H1 (cell line): ENCODE measurements at places on chromosomes 4 and X. TPM values are rescaled to one million over a fixed set of nuclear protein-coding genes. Genes with fewer than 3 reads are reported as not detected.

REPS2 gene
- total RNA-seq: 3.3 and 4.3 TPM in 2 replicates

- H3K27ac ChIP-seq: no peak overlapping the region
- no peaks in the 10 kb centered on the region for H3K4me1 ChIP-seq
- H3K4me3 ChIP-seq: no peak overlapping the region
- DNase-seq: no peak
Measured at GRCh38 chr4:37475087-37475486, 211.1 kb downstream of the RELL1 start.

MECP2 gene
- total RNA-seq: 32.0 and 32.4 TPM in 2 replicates

ARMCX1 gene
- 29.1 and 29.2 TPM in 2 replicates for total RNA-seq

DNA sequence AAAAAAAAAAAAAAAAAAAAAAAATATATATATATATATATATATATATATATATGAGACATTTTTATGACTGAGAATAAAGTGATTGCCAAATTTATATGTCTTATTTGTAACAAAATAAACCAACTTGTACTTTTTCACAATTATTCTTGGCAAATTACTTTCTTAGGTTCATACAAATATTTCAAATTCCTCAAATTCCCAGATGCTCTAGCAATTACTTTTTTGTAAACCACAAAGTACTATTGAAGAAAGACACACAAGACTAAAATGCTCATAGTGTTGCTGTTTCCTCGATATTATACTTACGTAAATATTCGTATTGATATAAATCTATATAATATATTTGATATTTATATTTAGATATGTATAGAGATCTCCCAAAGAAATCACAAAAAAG, 390.0 kb downstream of the FAT4 start:
- DNase-seq: no peak
- no peaks in the 10 kb centered on the region for H3K4me1 ChIP-seq
- H3K4me3 ChIP-seq: no peak overlapping the region
- no peaks in the 10 kb centered on the region for H3K27me3 ChIP-seq
- H3K27ac ChIP-seq: no peak overlapping the region
- no peaks in the 10 kb centered on the region; the same call in 1 of the 2 replicates for H3K36me3 ChIP-seq

DNA sequence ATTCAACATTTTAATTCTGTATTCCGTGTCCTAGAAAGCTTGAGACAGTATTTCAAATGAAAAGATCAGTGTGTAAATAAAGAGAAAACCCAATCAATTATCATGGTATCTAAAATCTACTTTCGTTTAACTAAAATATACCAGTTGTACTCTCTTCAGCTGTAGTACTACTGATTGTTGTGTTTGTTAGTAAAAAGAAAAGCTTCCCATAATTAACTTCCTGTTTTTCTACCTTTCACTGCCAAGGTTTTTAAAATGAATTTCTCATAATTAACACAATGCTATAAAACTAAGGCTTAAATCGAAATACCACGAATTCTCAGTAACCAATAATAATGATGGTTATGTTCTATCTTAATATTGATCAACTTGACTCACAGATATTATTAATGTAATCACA, 37.4 kb downstream of the PPP3CA start:
- DNase-seq: no peak
- peaks cover 12% of the 10 kb centered on the region for H3K4me1 ChIP-seq
- H3K27me3 ChIP-seq: no peaks in the 10 kb centered on the region
- H3K27ac ChIP-seq: no peak overlapping the region
- no peaks in the 10 kb centered on the region for H3K36me3 ChIP-seq

DNA sequence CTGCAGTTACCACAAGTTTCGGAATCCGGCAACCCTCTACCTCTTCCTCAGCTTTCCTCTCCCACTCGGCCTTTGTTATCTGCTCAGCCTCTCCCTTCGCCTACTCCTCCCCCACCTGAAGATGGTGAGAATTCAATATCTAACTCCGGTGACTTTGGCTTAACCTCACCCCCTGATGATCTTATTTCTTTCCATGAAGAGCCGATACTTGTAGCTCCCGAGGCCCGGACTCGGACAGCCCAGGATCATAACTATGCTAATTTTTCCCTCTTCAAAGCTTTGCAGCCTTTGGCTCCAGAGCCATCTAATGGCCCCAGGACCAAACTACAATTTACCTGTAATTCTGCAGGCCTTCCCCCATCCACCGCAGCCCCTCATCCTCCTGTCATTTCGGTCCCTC, 32.0 kb upstream of the MGST2 start:
- H3K27me3 ChIP-seq: peaks cover 17% of the 10 kb centered on the region
- H3K4me3 ChIP-seq: no peak overlapping the region
- peaks cover 1% of the 10 kb centered on the region; the same call in 1 of the 2 replicates for H3K4me1 ChIP-seq
- H3K27ac ChIP-seq: no peak overlapping the region
- DNase-seq: no peak
